Spleen (tissue), 13 donors: ENCODE measurements at places on chromosomes 7 and 10. TPM values are rescaled to one million over a fixed set of nuclear protein-coding genes. Genes with fewer than 3 reads are reported as not detected.

DNA sequence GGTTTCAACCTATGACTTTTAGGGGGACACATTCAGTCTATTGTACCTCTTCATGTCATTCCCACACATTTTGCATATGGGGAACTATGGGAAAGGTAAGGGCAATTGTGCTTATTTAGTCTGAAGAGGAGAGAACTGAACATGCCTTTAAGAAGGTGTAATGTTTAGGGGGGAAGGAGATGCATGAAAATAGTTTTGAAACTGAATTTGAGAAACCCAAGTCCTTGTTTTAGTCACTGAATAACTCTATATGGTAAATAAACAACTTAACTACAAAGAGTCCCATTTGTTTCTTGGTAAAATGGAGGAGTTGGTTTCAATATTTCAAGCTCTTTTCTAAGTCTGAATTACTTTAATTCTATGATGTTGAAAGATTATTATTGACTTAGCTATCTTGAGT, 166.1 kb downstream of the DNAJB9 start:
- no peaks in the 10 kb centered on the region for H3K27me3 ChIP-seq
- H3K36me3 ChIP-seq: no peaks in the 10 kb centered on the region
- H3K27ac ChIP-seq: no peak overlapping the region
- H3K4me1 ChIP-seq: no peaks in the 10 kb centered on the region

GRCh38 chr7:112292162-112292561, 85.7 kb downstream of the ZNF277 start:
- peaks cover 34% of the 10 kb centered on the region for H3K36me3 ChIP-seq
- H3K4me3 ChIP-seq: no peak overlapping the region
- no peaks in the 10 kb centered on the region for H3K27me3 ChIP-seq
- no peak overlapping the region for H3K27ac ChIP-seq
- no peak for DNase-seq
- no peaks in the 10 kb centered on the region for H3K4me1 ChIP-seq

DNA sequence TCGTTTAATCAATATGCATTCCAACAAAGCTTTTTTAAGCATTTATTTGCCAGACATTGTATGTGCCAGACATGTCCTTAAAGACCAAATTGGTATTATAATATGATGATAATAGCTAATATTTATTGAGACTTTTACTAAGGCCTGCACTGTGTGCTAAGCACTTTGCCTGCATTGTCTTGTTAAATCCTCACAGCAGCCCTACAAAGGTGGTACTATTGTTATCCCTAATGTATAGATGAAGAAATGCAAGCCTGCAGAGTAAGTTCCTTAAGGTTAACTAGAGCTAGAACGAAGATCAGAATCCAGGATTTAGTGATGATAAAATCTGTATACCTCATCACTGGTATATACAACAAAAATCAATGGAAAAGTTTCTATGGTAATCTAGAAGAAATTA, 5.3 kb upstream of the CAPZA2 start:
- no peak overlapping the region for H3K4me3 ChIP-seq
- peaks cover 4% of the 10 kb centered on the region for H3K4me1 ChIP-seq
- H3K36me3 ChIP-seq: no peaks in the 10 kb centered on the region
- DNase-seq: no peak

GRCh38 chr10:132010483-132010882, 28.8 kb upstream of the BNIP3 start:
- H3K36me3 ChIP-seq: no peaks in the 10 kb centered on the region
- DNase-seq: no peak
- no peak overlapping the region for H3K4me3 ChIP-seq
- H3K27me3 ChIP-seq: no peaks in the 10 kb centered on the region
- H3K27ac ChIP-seq: no peak overlapping the region

- no peaks in the 10 kb centered on the region for H3K4me1 ChIP-seq
- no peaks in the 10 kb centered on the region for H3K36me3 ChIP-seq
- no peak overlapping the region for H3K4me3 ChIP-seq
- H3K27me3 ChIP-seq: no peaks in the 10 kb centered on the region
- no peak overlapping the region for H3K27ac ChIP-seq
- no peak for DNase-seq
These were observed 499.7 kb upstream of the MKI67 start for GRCh38 chr10:128625926-128626325.

GRCh38 chr10:49118430-49119074, 3.2 kb upstream of the VSTM4 start:
- no peak for DNase-seq
- peaks cover 6% of the 10 kb centered on the region for H3K4me1 ChIP-seq
- H3K36me3 ChIP-seq: no peaks in the 10 kb centered on the region
- no peak overlapping the region for H3K4me3 ChIP-seq
- no peak overlapping the region for H3K27ac ChIP-seq

- no peaks in the 10 kb centered on the region for H3K4me1 ChIP-seq
- H3K36me3 ChIP-seq: no peaks in the 10 kb centered on the region
- H3K4me3 ChIP-seq: no peak overlapping the region
- no peak for DNase-seq
- no peaks in the 10 kb centered on the region for H3K27me3 ChIP-seq
These were observed 332.6 kb downstream of the SH2D4B start for GRCh38 chr10:80870282-80870681.

DNA sequence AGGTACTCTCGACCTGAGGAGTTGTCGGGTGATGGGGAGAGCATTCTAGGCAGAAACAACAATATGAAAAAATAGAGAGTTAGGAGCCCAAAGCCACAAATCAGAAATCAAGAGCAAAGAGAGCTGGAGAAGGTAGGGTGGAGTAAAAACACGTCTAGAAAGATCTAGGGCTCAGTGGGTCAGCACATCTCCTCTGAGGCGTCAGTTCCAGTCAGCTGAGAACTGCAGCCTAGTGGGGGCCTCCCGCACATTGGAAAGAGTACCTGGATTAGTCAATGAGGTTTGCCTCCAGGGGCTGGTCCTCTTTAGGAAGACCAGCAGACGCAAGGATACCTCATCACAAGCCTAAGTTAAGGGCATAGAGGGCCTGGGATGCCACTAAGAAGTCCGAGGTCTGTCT, 113.2 kb upstream of the LANCL2 start:
- no peaks in the 10 kb centered on the region for H3K36me3 ChIP-seq
- H3K27ac ChIP-seq: no peak overlapping the region
- peaks cover 20% of the 10 kb centered on the region for H3K4me1 ChIP-seq
- H3K4me3 ChIP-seq: no peak overlapping the region
- no peak for DNase-seq
- peaks cover 29% of the 10 kb centered on the region for H3K27me3 ChIP-seq

DNA sequence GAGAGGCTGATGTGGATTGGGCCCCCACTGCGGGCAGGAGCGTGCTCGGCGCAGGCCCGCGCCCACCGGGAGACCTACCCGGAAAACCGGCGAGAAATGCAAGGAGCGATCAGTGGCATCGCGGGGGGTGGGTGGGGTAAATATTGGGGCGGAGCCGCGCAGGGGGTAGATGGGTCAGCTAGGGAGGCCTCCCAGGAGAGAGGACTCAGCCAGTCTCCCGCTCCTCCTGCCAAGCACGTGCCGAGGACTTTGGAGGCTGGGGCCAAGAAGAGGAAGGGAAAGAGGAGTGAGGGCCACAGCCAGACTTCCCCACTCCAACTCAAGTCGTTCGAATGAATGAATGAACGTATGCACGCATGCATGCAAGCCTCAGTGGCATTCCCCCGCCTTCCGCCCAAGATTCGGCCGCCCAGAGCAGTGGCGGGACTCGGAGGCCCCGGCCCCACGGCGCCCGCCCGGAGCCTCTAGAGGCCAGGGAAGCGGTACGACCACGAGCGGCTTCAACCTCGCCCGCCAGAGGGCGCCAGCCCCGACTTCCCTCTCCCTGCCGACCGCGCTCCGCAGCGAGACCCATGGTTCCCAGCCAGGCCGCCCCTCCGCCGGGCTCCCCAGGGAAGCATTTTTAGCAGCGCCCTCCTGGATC, 3.6 kb downstream of the NPM3 start:
- H3K27ac ChIP-seq: no peak overlapping the region
- H3K36me3 ChIP-seq: peaks cover 10% of the 10 kb centered on the region
- peaks cover 86% of the 10 kb centered on the region for H3K4me1 ChIP-seq
- peak; percentile 96 for DNase-seq

- no peaks in the 10 kb centered on the region for H3K36me3 ChIP-seq
- H3K4me1 ChIP-seq: no peaks in the 10 kb centered on the region
- no peak for DNase-seq
- H3K4me3 ChIP-seq: no peak overlapping the region
These were observed 214.2 kb downstream of the WDR11 start for GRCh38 chr10:121065330-121065729.

DNA sequence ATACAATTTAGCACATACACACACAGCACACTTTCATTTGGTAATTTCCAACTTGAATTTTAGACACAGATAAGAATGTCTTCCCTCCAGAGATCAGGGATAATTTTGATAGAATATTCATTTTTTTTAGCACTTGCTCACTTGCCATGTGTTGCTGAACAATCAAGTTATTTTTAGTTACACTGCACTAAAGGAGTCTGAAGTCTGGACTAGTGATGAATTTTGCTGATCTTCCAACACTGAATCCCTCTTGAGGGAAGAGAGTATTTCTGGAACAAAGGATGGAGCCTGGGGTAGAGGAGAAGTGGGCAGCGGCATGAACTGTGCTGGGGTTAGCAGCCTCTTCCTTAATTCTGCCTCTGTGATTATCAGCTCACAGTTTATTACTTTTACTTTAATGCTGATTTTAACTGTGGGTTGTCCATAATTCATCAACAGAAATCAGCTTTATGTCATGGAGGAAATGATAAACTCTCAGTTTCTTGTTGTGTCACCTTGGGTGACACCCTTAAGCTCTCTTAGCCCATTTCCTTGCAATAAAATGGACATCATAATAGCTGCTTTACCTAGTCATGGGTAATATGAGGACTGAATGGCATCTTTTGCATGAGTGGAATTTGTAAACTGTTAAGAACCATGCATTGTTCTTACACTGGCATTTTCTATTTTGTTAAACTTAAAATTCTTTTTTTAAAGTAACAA, 32.1 kb downstream of the SGPL1 start:
- DNase-seq: no peak
- no peak overlapping the region for H3K27ac ChIP-seq
- H3K36me3 ChIP-seq: no peaks in the 10 kb centered on the region
- H3K27me3 ChIP-seq: no peaks in the 10 kb centered on the region
- no peaks in the 10 kb centered on the region for H3K4me1 ChIP-seq
- H3K4me3 ChIP-seq: no peak overlapping the region

- DNase-seq: no peak
- H3K4me1 ChIP-seq: peaks cover 10% of the 10 kb centered on the region
- no peak overlapping the region for H3K27ac ChIP-seq
- H3K36me3 ChIP-seq: peaks cover 4% of the 10 kb centered on the region
- no peaks in the 10 kb centered on the region for H3K27me3 ChIP-seq
- no peak overlapping the region for H3K4me3 ChIP-seq
These were observed 15.2 kb downstream of the ATXN7L1 start for GRCh38 chr7:105861224-105861623.

- no peak overlapping the region for H3K4me3 ChIP-seq
- peaks cover 7% of the 10 kb centered on the region for H3K4me1 ChIP-seq
- no peak overlapping the region for H3K27ac ChIP-seq
These were observed 2.2 kb downstream of the FGFR2 start for GRCh38 chr10:121595806-121596688.

DNA sequence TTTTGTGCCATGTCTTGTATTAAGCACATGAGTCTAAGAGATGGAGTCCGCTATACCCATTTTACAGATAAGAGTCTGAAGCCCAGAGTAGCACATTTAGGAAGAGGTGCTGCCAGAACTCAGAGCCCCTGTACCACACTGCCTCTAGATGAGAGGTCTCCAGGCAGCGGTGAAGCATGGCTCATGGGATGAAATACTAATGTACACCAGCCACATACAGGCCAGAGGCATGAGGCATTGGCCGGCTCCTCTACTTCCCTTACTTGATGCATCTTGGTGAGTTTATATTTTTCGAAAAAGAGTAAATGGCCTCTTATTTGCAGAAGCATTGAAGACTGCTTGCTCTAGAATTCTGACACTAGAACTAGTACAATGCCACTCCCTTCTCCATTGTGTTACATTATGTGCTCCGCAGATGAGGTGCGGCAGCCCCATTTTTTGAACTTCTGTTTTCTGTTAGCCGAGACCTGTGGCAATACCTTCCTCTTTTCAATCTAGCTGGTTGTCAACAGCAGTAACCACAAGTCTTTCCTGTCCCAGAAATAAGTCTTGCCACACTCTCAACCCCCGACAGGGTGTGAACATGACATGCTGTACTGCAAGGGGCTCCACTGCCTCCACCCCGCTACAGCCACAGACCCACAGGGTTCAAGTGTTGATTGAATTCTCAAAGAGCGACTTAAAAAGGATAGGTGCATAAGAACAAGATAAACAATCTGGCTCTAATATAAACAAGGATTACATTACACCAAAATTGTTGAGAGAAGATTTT, 145.3 kb downstream of the CELF2 start:
- H3K4me1 ChIP-seq: peaks cover 55% of the 10 kb centered on the region
- H3K27ac ChIP-seq: peak overlapping the region; percentile 92
- DNase-seq: peak; percentile 92
- H3K27me3 ChIP-seq: no peaks in the 10 kb centered on the region
- H3K36me3 ChIP-seq: no peaks in the 10 kb centered on the region

DNA sequence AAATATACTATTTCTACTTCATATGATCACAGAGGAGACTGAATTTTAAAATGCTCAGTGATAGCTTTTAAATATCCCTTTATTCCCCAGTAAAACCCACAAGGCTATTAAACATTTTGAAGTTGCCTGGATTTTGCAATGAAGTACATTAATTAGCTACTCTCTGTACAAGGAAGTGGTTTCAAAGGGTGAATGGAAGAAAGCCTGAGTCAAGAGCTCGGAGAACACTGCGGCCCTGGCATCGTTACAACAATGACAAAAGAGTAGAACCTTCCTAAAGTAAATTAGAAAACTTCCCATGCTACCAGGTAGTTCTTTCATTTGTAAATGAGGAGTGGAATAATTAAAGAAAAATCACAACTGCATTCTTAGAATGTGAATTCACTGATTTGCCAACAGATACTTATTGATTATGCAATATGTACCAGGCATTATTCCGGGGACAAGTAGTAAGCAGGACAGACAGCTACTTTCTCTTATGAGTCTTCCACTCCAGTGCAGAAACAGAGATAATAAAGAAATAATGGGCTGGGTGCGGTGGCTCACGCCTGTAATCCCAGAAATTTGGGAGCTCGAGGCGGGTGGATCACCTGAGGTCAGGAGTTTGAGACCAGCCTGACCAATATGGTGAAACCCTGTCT, 63.0 kb downstream of the ZNF22 start:
- no peak for DNase-seq
- no peak overlapping the region for H3K4me3 ChIP-seq
- no peaks in the 10 kb centered on the region for H3K4me1 ChIP-seq
- no peaks in the 10 kb centered on the region for H3K36me3 ChIP-seq

GRCh38 chr7:17674166-17674942, 265.9 kb downstream of the SNX13 start:
- DNase-seq: no peak
- H3K27me3 ChIP-seq: no peaks in the 10 kb centered on the region
- no peak overlapping the region for H3K27ac ChIP-seq
- H3K4me3 ChIP-seq: no peak overlapping the region
- no peaks in the 10 kb centered on the region for H3K4me1 ChIP-seq
- H3K36me3 ChIP-seq: no peaks in the 10 kb centered on the region

The CPA4 gene
- 2.0 TPM for total RNA-seq

The ANXA8L1 gene
- 0.47 TPM for total RNA-seq

The PAX2 gene
- not detected for total RNA-seq

The PDE6C gene
- not detected for total RNA-seq

The TRDMT1 gene
- total RNA-seq: 16.3 TPM

The ZPBP gene
- total RNA-seq: not detected
